Lung microvascular endothelial cell (primary cell): ENCODE measurements at places on chromosomes 12 and 14.

DNA sequence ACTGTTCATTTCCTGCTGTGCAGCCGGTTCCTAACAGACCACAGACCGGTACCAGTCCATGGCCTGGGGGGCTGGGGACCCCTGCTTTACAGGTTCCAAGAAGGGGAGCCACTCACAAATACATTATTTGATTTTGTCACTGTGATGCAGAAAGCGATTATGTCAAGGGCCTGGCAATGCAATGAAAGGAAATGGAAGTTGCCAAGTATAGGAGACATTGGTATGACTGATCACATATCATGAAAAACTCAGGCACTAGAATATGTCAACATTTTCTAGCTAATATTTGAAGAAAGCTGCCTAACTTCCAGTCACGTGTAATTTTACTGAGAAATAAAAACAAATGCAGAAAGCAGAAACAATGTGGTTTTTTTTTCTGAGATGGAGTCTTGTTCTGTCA, 68.9 kb upstream of the USP44 start:
- peak; percentile 75 for DNase-seq

DNA sequence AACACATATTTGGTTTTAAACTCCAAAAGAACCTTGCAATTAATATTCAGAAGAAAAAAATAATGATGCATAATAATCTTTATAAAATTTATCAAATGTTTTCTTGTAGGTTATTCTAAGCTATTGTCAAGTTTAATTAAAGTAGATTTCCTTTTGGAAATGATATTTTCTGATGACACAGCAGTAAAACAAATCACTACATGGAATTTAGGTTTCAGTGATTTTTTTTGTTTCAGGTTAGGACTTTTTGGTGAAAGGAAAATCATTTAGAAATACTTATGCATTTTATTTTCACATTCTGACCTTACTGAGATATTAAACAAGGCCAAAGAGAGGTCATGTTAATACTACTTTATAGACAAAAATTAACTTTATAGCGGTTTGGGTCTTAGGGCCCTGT, 1067.2 kb downstream of the TMTC2 start:
- no peak for DNase-seq

- no peak for DNase-seq
Measured at GRCh38 chr12:53430116-53430515, 6.5 kb downstream of the AMHR2 start.

- no peak for DNase-seq
Measured at GRCh38 chr14:52686176-52686575, 9.2 kb downstream of the ERO1A start.

GRCh38 chr12:28202374-28203130, 12.3 kb downstream of the CCDC91 start:
- DNase-seq: no peak

- DNase-seq: no peak
Measured at GRCh38 chr12:49684310-49684854, 22.8 kb downstream of the FMNL3 start.

DNA sequence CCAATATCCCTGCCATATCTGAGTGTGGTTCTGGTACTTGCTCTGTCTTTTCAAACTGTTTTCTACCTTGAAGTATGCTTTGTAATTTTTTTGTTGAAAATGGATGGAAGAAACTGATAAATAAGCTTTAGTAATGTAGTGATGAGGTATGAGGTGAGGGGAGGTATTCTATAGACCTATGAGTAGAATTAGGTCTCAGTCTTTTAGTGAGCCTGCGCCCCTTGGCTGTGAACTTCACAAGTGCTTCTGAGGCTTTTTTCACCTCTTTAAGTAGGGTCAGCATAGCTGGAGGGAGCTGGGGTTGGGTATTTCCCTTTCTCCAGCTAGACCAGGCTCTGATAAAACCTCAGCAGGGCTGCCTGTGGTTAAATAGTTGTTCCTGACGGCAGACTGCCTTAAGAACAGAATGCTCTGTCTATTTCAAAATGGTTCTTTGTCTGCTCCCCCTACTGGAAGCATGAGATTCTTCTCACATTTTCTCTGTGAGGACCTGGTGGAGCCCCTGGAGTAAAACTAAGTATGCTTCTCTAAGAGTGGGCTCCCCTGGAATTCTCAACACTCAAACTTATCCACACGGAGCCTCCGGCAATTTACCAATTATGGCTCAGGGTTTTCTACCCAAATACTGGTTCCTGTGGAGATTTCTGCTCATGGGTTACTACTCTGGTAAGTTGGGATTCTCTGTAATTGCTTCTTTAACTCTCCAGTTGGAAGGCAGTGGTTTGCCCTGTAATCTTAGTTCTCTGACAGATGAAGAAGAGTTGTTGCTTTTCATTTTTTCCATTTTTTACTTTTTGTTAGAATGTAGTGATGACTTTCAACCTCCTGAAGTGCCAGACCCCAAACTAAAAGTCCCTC, 13.1 kb downstream of the KRT5 start:
- peak; percentile 49 for DNase-seq
